ENCODE measurements at places on chromosomes 11 and 22. TPM values are rescaled to one million over a fixed set of nuclear protein-coding genes. Genes with fewer than 3 reads are reported as not detected.

DNA sequence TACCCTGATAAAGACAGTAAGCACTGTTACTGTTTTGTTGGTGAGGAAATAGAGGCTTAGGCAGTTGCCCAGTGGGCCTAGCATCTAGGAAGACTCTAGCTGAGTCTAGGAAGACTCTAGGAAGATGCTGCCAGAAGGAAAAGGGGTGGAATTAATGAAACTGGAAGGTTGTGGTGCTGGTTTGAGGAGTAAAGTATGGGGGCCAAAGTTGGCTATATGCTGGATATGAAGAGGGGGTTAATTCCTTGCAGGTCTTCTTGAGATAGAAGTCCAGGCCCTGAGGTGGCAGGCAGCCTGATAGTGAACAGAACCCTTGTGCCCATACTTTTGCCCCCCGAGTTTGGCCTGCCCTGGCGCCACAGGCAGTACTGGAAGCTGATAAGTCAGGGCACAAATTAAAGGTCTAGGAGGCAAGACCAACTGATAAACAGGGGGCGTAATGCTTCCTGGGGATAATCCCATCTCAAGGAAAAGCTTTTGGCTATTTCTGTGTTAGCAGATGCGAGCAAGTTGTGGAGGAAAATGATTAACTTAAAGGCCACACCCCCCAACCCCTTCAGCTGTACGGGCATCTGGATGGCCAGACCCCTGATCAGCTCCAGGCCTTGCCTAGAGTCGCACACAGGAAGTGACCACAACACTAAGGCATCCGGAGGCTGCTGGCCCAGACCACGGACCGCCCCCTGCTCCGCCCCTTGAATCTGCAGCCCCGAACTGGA is 3.1 kb downstream of the ILK start:
- H3K36me3 ChIP-seq, result peaks cover 29% of the 10 kb centered on the region
- no peak for DNase-seq
- H3K4me1 ChIP-seq, result peaks cover 59% of the 10 kb centered on the region

DNA sequence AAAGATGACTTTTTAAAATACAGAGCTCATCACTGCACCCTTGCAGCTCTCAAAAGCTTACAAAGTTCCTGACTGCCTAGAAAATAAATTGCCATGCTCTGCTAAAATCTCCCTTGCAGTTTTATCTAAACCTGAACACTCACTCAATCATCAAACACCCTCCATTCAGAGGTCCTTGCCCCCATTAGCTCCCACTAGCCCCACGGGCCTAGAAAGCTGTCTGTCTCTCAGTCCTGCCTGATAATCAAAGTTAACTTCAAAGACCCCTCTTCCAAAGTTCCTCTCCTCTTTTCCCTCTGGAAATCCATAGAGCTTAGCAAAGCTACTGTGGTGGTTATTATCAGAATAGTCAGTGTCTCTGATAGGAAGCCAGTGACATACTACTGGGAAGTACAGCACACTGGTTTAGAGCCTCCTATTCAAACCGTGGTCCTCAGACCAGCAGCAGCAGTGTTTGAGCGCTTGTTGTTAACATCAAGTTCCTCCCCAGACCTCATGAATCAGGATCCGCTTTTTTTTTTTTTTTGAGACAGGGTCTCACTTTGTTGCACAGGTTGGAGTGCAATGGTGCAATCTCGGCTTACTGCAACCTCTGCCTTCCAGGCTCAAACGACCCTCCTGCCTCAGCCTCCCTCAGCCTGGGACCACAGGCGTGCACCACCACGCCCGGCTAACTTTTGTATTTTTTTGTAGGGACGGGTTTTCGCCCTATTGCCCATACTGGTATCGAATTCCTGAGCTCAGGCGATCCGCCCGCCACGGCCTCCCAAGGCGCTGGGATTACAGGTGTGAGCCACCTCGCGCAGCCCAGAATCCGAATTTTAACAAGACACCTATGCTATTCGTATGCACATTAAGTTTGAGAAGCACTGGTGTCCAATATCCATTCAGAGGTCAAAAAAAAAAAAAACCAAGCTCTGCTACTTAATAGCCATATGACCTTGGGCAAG is 1.2 kb downstream of the NDUFC2 start:
- no peak for DNase-seq
- H3K4me1 ChIP-seq, result peaks cover 63% of the 10 kb centered on the region
- H3K27ac ChIP-seq, result peak overlapping the region; percentile 89
- H3K36me3 ChIP-seq, result no peaks in the 10 kb centered on the region
- H3K27me3 ChIP-seq, result no peaks in the 10 kb centered on the region
- peak overlapping the region; percentile 95 for H3K4me3 ChIP-seq

- H3K4me1 ChIP-seq, result peaks cover 27% of the 10 kb centered on the region
- H3K4me3 ChIP-seq, result peak overlapping the region; percentile 26
- H3K27me3 ChIP-seq, result no peaks in the 10 kb centered on the region
- DNase-seq, result no peak
These were observed 155.3 kb upstream of the RASSF10 start for GRCh38 chr11:12853652-12854296.

- no peaks in the 10 kb centered on the region for H3K36me3 ChIP-seq
- no peak for DNase-seq
These were observed 10.4 kb downstream of the ADORA2A start for GRCh38 chr22:24437741-24438328.

DNA sequence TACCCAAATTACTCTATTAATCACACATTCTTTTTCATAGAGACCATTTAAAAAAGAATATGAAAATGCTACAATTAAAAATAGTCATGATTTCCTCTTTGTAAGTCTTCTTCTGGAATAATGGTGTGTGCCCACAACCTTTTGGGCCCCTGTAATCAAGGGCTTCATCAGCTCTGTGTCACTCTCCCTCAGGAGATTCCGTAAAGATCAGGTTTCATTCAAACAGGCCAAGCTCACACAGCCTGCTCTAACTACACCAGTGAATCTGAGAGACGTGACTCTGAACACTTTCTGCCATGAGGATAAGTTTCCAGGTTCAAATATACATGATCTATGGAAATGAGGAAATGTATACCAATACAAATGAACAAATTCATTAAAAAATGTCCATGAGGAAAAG is 9.5 kb downstream of the DRICH1 start:
- H3K4me1 ChIP-seq, result no peaks in the 10 kb centered on the region
- H3K4me3 ChIP-seq, result no peak overlapping the region
- DNase-seq, result no peak

DNA sequence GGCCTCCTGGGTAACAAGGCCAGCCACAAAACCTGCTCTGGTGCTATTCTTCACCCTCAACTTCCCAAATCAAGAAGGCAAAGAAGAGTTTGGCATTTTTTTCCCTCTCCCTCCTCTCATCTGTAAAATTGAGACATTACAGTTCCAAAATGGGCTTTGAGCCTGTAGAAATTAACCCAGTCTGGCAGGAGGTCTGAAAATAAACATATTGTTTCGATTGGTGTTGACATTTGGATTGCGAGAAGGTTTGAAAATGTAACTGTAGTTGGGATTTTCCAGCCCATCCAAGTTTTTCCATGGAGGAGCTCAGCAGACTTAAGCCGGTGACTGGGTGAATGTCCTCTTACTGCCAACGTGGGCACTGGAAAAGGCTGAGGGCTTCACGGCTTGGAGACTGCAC is 35.0 kb upstream of the ALX4 start:
- no peak overlapping the region for H3K4me3 ChIP-seq
- no peak overlapping the region for H3K27ac ChIP-seq
- no peaks in the 10 kb centered on the region for H3K36me3 ChIP-seq
- no peak for DNase-seq
- no peaks in the 10 kb centered on the region for H3K4me1 ChIP-seq

DNA sequence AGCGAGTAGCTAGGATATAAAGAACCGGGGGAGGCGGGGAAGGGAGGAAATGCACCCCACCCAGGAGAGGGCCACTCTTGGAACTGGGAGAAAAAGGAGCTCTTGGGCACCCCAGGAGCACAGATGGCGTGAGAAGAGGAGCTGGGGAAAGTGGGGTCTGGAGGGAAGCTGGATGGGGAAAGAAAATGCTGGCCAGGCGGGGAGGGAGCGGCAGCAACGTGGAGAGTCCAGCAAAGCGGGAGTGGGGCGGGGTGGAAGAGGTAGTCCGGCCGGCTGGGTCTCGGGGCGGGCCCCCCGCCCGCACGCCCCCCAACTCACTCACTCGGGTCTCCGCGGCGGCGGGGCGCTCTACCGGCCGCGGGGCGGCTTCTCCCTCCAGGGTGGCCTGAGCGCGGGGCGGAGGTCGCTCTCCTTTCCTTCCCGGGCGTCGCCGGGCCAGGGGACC is 522 bp downstream of the TOB2 start:
- peaks cover 21% of the 10 kb centered on the region for H3K4me1 ChIP-seq
- DNase-seq, result no peak
- H3K36me3 ChIP-seq, result peaks cover 25% of the 10 kb centered on the region
- H3K4me3 ChIP-seq, result peak overlapping the region; percentile 97
- H3K27ac ChIP-seq, result peak overlapping the region; percentile 100

GRCh38 chr22:28425211-28425610 is 254.4 kb downstream of the TTC28 start:
- no peak overlapping the region for H3K4me3 ChIP-seq
- no peak for DNase-seq
- no peaks in the 10 kb centered on the region for H3K27me3 ChIP-seq
- no peak overlapping the region for H3K27ac ChIP-seq
- H3K36me3 ChIP-seq, result no peaks in the 10 kb centered on the region

The PDGFD gene
- total RNA-seq, result 0.27 TPM

The RAB38 gene
- 49.0 TPM for total RNA-seq

Data from esophagus squamous epithelium (tissue), 5 donors.